ENCODE measurements at places on chromosomes 7 and 10.

DNA sequence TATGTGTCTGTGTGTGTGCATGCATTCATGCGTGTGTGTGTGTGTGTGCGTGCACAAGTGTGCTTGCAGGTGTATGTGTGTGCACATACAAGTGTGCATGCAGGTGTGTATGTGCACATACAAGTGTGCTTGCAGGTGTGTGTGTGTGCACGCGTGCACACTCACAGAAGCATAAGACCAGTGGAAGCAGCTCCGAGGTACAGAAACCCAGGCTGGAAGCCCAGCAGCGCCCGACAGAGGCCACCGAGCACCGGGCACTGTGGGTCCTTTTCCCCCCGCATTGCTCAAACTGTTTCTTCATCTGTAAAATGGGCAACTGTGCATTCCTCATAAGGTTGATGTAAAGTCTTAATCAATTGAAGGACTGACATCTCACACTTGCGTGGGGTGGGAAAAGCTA lies 243.3 kb upstream of the TCERG1L start:
- DNase-seq = no peak

- no peak for DNase-seq
Observed at GRCh38 chr10:5428133-5428532, 15.8 kb downstream of the NET1 start.

- no peak for DNase-seq
Observed at GRCh38 chr7:11331128-11332102, 357.7 kb downstream of the PHF14 start.

DNA sequence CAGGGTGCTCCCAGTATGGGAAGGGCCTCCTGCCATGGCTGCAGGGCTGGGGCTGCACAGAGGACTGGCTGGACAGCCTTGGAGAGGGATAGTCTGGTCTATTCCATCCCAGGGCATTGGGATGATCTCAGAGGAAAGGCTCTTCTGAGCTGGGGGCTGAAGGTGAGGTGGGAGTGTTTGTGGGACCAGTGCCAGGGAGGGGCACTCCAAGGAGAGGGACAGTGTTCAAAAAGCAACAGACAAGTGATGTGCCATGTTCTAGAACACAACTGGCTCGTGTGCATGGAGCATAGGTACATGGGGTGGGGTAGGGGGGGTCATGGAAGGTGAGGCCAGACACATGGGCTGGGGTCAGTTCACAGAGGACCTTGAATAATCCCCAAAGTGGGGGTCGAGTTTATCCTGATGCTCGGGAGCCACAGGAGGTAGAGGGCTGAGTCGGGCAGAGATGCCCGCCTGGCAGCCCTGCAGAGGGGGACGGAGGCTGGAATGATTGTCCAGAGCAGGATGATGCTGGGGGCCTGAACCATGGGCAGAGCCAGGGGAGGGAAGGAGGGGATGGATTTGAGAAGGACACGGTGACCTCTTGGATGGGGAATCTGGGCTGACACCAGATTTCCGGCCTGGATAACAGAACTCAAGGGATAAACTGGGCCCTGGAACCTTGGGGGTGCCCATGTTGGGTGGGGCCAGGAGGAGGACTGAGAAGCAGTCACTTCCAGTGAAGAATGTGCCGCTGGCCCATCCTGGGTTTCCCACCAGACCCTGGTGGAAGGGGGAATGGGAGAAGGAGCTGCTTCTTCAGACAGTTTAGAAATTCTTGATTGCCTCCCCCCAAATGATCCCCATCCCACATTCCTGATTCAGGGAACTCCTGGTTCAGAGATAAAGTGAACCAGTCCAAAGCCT lies 50.4 kb downstream of the NEURL1 start:
- DNase-seq = no peak

DNA sequence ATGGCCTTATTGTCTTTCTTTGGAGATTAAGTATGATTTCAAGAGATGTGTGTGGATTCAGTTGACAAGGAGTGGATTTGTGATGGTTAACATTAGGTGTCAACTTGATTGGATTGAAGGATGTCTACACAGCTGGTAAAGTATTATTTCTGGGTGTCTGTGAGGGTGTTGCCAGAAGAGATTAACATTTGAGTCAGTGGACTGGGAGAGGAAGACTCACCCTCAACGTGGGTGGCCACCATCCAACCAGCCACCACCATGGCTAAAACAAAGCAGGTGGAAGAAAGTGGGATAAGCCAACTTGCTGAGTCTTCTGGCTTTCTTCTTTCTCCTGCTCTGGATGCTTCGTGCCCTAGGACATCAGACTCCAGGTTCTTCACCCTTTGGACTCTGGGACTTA lies 76.1 kb downstream of the GPR37 start:
- DNase-seq = no peak

GRCh38 chr10:78685466-78686103 lies 383.2 kb upstream of the ZMIZ1 start:
- no peak for DNase-seq

DNA sequence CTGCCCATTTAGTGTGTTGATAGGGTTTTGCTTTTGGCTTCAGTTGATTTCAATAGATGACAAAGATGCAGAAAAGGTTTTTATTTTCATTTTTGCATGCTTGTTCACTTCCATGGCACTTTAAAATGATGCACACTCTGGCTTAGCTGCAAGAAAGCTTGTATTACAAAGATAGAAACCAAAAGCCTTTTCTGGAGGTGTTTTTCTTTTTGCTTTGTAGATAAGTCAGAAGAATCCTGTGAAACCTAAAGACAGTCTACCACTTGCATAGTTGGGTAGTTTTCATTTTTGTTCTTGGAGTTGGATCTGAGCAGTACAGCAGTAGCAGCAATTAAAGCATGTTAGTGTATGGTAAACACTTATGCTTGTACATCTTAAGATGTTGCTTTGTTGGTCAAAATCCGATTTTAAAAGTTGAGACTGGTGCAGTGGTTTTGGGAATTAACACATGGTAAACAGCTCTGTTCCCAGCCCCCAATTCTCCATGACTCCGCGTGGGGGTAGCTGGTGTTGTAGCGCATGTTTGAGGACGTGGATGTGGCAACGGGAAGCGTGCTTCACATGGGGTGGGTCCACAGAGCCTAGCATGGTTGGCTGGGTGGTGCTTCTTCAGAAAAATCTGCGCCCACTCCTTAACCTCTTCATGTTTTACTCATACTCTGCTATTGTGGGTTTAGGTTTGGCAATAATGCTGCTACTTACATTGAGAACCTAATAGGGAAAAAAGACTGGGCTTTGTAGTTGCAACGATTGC lies 19.8 kb downstream of the CCNY start:
- no peak for DNase-seq

DNA sequence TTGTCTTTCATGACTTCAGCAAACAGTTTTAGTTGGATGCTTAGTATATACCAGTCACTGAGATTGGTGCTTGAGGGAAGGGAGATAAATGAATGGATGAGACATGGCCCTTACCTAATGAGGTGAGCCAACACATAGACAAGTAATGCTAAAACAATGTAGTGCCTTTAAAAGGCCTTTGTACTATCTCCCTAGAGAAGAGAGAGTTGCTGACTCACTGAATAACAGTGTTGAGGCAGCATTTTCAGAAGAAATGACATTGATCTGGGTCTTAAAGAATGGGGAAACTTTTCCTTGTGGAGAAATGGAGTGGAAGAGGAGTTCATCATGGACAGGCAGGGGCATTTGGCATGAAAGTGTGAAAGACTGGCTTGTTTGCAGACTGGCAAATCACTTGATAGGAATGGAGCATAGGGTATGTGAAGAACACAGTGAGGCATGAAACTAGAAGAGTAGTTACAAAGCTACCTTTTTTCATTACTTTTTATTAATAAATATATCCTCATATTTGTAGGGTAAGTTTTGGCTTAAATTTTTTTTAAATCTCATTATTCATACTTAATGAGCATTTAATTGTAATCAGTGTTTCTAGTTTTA lies 91.2 kb downstream of the KAT6B start:
- no peak for DNase-seq

DNA sequence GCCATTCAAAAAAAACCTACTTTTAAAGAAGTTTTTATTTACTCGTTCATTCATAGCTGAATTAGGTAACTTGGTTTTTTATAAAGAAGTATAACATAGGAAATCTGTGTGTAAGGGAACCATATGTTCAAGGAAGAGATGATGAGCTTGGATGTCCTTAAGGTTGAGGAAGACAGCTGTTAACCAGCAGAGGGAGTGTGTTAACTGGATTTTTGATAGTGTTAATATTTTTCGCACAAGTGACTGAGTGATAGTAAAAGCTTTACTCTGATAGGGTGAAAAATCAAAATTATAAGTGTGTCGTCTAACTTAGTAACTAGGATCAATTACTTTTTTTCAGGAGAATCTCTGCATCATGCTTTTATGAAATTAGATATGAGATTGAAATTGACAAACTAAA lies 134.7 kb downstream of the ARL5B start:
- no peak for DNase-seq

DNA sequence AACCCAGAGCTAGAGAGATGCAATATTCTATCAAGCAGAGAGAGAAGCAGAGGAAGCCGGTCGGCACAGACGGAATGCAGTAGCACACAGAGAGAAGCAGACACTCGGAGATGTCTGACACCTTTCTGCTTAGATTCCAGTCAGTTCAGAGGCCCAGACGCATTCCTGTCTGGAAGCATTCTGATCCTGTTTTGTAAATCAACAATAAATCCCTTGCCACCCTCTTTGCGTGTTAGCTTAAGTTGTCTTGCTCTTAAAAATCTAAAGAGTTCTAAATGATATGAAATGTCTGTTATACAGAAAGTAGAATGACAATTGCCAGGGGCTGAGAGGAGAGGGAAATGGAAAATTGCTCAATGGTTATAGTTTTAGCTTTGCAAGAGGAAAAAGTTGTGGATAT lies 27.4 kb upstream of the ATRNL1 start:
- no peak for DNase-seq

- no peak for DNase-seq
Observed at GRCh38 chr7:1210321-1210978, 22.2 kb upstream of the UNCX start.

DNA sequence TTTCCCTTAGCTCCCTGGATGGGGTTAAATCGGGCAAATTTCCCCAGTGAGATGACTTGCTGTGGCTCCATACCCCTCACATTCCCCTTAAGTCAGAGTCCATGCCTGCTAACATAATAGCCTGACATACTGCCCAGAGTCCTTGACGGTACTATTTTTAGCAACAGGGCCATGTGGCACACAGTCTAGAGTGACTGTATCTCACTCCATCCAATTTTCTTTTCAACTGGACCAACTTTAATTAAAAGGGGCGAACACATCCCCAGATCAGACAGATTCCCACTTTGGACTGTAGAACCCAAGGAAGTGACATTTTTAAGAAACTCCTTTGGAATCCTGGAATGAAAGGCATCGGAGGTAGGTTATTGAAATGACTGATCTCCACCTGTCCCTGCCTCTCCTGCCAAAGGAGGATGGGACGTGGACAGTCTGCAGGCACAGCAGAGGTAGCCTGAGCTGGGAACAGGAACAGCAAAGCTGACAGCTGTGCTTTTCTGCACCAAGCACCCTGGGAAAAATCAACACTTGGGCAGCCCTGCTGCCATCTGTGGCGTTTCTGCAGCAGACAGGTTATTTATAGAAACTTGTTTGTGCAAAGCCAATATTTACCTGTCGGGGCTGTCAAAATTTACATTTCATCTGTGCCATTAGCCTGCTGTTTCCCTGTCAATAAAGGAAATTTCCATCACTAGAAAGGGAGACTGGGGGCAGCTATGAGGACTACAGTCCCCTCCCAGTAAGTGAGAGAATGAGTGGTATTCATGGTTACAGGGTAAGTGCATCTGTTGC lies 221.5 kb upstream of the AOAH start:
- DNase-seq = peak; percentile 14

- DNase-seq = no peak
Observed at GRCh38 chr7:24965831-24966708, 13.9 kb downstream of the OSBPL3 start.

GRCh38 chr10:1255118-1255517 lies 198.9 kb downstream of the WDR37 start:
- DNase-seq = no peak

- no peak for DNase-seq
Observed at GRCh38 chr10:87761892-87762291, 56.1 kb downstream of the ATAD1 start.

DNA sequence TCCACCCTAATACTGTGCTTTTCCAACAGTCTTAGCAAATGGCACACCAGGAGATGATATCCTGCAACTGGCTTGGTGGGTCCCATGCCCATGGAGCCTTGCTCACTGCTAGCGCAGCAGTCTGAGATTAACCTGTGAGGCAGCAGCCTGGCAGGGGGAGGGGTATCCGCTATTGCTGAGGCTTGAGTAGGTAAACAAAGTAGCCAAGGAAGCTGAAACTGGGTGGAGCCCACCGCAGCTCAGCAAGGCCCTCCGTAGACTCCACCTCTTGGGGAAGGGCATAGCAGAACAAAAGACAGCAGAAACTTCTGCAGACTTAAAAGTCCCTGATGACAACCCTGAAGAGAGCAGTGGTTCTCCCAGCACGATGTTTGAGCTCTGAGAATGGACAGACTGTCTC lies 399.0 kb downstream of the CCSER2 start:
- no peak for DNase-seq

DNA sequence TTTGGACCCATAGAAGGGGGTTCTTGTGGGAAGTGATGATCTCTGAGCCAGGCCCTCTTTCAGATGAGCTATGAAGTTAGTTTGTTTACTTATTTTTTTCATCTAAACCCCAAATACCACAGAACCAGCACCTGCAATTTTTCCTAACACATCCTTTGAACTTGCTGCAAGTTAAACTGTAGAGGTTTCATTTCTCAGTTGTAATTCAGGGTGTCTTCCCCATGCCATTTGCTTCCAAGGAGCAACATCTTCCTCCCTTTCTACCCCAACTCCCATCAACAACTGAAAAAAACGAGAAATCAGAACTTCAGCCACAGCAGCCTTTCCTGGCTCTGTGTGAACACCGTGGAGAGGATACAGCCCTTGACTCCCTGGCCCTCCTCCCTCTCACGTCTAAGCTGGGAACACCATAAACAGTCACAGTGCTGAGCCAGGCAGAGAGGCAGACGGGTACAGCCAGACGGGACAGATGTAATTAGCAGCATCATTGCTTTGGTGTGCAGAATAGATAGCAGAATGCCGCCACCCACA lies 63.6 kb downstream of the RGS10 start:
- DNase-seq = no peak

DNA sequence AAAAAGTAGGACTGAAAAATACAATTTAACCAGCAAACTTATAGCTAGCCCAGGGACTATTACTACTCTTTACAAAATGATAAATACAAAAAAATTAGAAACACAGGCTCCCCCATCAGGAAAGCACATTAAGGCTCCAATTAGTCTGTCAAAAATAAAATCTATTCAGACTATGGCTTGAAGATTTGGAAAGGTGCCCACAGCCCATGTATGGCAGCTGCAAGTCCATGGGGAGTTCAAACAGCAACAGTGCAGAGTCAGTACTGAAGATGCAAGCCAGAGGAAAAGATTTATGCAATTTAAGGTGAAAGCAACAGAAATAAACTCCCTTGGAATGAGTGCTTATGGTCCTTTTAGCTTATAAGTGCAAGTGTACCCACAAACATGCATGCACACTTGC lies 29.7 kb downstream of the IMMP2L start:
- no peak for DNase-seq

Data from progenitor cell of endocrine pancreas (in vitro differentiated cells).